T-helper 17 cell (primary cell): ENCODE measurements at places on chromosomes 4 and X.

DNA sequence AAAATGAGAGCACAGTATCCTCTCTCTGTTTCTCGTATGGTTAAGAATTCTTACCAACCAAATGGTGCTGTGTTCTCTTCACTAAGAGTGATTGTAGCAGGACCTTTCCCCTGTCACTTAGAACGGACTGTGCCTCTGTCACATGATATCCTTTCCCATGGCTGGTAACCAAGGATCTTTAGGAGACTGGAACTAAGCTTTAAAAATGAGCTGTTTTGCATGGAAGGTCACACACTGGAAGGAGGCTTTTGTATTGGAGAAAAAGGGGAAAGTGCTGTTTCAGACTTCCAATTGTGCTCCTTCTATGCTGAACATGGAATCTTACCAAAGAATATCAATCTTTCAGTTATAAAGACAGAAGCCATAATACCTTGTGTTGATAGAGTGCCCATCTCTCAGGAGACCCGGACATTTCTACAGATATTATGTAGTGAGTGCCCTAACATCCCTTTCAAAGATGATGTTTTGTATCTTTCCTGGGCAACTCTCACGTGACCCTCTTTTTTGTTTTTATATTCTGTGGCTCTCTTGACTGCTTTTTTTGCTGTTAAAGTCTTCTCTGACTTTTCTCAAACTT lies 148.6 kb downstream of the SLC4A4 start:
- DNase-seq, result no peak

DNA sequence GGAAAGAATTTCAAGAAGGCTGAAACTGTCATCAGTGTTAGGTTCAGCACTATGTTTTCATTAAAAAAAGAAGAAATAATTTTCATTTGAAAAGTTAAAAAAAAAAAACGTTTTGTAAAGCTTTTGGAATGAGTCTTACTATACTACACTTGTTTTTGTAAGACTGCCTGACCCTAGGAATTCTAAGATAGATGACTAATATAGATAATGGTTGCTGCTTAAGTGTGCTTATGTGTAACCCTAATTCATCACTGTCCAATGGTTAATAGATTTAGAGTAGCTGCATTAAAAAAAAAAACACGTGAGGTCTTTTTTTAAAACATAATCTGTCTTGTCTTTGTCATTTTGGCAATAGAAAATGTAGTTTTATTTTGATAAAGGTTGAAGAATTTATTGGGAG lies 323.2 kb downstream of the IL1RAPL1 start:
- no peak for DNase-seq

DNA sequence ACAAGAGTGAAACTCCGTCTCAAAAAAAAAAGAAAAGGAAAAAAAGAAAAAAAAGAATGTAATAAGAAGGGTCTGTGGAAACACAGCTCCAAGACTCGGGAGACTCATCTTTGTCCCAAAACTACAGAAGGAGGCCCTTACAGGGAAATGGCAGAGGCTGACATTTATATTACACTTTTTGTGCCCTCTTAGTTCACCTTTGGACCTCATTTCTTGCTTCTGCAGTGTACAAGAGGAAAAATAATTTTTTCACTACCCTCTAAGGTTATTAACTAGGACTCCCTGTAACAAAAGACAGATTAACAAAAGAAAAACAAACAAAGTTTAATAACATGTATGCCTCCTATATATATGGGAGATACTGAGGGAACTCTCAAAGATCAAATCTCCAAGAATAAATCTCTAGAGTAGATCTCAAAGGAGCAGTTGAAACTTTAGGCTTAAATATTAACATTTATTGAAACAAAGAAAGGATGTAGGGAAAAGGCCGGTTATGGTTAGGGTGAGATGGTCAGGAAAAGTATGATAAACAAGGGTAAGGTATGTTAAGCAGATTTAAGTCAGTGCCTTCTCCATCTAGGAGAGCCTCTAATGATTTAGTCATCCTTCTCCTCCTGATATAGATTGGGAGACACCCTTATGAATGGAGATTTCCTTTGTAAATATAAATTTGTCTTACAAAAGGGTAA lies 121.3 kb upstream of the JADE1 start:
- DNase-seq, result no peak

DNA sequence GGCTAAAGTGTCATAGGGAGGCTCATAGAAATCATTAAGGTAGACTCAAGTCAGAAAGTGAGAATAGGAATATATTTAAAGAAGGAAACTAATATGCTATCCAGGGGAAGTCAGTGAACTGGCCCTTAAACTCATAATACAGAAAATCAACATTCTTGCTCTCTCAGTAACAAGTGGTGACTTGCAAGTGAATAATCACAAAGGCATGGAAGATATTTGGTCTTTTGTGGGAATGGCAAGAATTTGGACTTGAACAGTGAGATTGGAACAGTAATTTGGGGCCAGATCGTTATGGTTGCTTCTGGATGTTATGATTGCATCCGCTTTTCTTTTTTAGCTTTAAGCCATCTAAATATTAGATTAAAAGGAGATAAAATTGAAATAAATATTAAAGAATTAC lies 103.8 kb downstream of the TBC1D19 start:
- no peak for DNase-seq

- DNase-seq, result no peak
Observed at GRCh38 chrX:1401611-1402430, 9.9 kb upstream of the SLC25A6 start.
